Activated CD4-positive, alpha-beta T cell treated with anti-CD3 and anti-CD28 coated beads for 36 hours (primary cell): ENCODE measurements at places on chromosomes 1 and 21. TPM values are rescaled to one million over a fixed set of nuclear protein-coding genes. Genes with fewer than 3 reads are reported as not detected.
A peak's percentile ranks its signal among the peaks of the same experiment; 100 is the strongest.

JAM2 gene
- 1.1 TPM for total RNA-seq

DNA sequence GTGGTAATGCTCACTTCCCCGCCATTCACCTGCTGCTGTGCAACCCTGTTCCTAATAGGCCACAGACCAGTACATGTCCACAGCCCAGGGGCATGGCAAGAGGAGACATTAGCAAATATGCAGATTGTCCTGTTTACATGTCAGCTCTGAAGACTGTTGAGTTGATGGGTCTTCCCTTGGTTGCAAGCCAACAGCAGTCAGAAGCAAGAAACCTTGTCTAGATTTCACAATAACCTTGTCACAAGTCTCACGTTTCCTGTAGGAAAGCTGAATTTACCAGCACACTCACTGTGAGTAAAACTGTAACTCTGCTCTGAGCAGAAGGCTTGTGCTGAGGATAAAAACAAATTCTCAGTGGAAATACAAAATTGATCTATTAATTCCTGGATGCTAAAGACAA lies 195.1 kb downstream of the HLX start:
- H3K4me1 ChIP-seq, result no peaks in the 10 kb centered on the region
- no peak for DNase-seq
- H3K27ac ChIP-seq, result no peak overlapping the region
- H3K36me3 ChIP-seq, result no peaks in the 10 kb centered on the region

DNA sequence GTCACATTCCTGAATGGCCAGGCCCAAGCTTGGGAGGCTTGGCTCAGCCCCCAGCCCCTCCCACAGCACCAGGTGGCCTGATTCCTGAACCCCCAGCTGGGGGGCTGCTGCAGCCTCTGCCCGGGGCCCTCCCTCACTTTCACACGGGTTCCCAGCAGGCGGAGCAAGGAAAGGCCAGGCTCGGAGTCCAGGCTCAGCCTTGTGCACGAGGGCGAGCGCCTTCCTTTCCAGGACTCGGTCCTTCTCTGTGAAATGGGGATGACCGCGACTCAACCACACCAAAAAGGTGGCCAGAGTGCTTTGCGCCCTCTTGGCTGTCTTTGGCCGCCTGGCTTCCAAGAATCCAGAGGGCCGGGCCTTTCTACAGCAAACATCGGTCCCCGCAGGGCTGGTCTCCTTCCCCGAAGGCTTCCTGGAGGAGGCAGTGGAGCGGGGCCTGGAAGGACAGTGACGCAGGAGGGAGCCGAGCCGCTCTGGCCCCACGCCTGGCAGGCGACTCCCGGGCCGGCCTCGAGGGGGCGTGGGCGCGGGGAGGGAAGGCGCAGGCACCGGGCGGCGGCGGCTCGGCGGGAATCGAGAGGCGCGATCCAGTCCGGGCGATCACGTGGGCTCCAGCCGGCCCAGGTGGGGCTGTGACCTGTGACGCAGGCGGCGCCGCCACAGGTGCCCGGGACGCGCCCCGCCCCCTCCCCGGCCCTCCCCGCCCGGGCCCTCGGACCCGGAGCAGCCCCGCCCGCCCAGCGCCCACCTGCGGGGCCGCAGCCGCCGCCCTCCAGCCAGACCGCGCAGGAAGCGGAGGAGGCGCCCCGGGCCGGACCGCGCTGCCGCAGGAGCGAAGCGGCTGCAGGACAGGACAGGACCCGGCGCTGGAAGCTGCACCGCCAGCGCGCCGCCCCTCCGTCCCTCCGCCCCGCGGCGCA lies at the start of gene ARHGEF16:
Gene ARHGEF16 (plus strand): TSS at position 775 of the 920 bp plus-strand sequence. CDS start 8,420 bp downstream, outside the sequence.
- no peaks in the 10 kb centered on the region for H3K36me3 ChIP-seq
- no peak within 1 kb of the TSS for H3K27ac ChIP-seq
- DNase-seq, result peak; percentile 59
- H3K4me3 ChIP-seq, result peak within 1 kb of the TSS; percentile 12

LCE3E gene
- not detected for total RNA-seq

WNT2B gene
- 0.12 TPM for total RNA-seq

DNA sequence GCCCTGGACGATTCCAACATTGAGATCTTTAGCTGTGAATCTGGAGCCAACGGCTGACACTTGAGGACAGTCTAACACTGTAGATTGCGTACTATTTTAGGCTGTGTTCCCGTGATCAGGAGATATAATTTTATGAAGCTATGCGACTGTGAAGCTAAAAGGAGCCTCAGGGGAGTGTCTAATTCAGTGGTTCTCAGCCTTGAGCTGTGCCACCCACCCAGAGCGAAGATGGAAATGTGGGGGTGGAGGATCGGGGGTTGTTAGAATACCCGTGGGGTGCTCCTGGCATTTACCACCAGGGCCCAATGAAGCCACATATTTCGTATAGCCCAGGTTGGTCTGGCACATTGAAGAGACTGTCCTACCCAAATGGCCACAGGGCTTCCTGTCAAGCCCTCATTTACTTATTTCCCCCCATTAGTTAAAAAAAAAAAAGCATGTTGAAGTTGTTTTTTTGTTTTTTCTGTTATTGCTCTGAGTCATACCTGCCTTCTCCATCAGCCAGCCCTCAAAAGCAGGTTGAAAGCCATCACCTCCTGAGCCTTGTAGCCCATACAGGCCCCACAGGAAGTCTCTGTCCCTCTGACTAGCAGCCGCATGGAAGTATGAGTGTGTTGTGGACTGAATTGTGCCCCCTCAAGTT lies 141.7 kb downstream of the GALNT2 start:
- peak; percentile 64 for DNase-seq
- H3K27me3 ChIP-seq, result no peaks in the 10 kb centered on the region

DNA sequence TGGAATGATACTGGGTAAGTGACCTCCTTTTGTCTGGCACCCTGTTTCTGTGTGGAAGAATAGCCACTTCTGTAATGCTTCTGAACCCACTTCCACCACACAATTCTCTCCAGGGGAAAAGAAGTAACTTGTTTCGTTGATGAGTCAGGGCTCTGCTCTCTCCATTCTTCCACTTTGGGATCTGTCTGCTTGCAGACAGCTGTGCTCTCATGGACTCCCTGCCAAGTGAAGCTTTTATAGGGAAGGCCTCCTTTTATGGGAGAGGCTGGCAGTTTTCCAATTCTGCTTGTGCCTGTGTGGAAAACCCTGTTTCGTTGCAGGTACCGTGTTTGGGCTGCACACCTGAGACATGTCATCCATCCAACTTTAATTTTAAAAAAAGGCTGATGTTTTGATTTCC lies 130.7 kb downstream of the GIPC2 start:
- peaks cover 6% of the 10 kb centered on the region for H3K4me1 ChIP-seq
- DNase-seq, result no peak
- peaks cover 4% of the 10 kb centered on the region for H3K27me3 ChIP-seq
- no peak overlapping the region for H3K4me3 ChIP-seq
- no peak overlapping the region for H3K27ac ChIP-seq
- no peaks in the 10 kb centered on the region for H3K36me3 ChIP-seq

GRCh38 chr1:37915476-37916093 lies 31.3 kb downstream of the INPP5B start:
- no peaks in the 10 kb centered on the region for H3K36me3 ChIP-seq
- no peaks in the 10 kb centered on the region for H3K27me3 ChIP-seq
- H3K27ac ChIP-seq, result no peak overlapping the region
- peaks cover 5% of the 10 kb centered on the region for H3K4me1 ChIP-seq

- H3K27ac ChIP-seq, result no peak overlapping the region
- no peak for DNase-seq
- H3K4me1 ChIP-seq, result no peaks in the 10 kb centered on the region
- no peak overlapping the region for H3K4me3 ChIP-seq
- no peaks in the 10 kb centered on the region for H3K27me3 ChIP-seq
- H3K36me3 ChIP-seq, result no peaks in the 10 kb centered on the region
Measured at GRCh38 chr1:57483954-57484353, 60.1 kb upstream of the DAB1 start.

GRCh38 chr1:5286244-5286643 lies 631.8 kb downstream of the AJAP1 start:
- no peak overlapping the region for H3K27ac ChIP-seq
- no peak overlapping the region for H3K4me3 ChIP-seq
- no peaks in the 10 kb centered on the region for H3K4me1 ChIP-seq

DNA sequence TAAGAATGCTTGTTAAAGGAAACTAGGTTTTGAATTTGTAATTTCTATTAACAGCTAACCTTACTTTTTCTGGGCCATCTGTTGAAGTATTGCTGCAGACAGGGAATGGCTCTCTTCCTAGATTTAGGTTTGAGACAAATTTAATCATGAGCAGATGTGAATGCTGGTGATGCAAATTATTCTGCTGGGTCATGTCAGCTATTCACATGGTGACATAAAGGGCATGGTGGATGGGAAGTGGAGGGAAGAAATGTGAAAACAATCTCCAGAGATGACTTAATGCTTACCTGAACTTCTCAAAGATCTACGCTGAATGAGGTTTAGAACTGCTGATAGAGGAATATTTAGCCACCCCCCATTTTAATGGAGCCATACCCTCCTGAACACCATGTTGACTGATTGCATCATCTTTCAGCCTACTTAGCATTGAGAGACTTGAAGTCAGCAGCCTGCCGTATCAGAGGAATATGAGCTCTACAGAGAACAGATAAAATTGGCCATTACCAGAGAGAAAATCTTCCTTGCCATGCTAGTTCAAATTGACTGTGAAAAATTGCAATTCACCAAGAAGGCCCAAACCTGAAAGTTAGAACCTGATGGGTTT lies 138.8 kb downstream of the HHAT start:
- H3K27me3 ChIP-seq, result no peaks in the 10 kb centered on the region
- DNase-seq, result no peak
- no peak overlapping the region for H3K4me3 ChIP-seq
- peaks cover 24% of the 10 kb centered on the region for H3K4me1 ChIP-seq

- H3K36me3 ChIP-seq, result no peaks in the 10 kb centered on the region
- H3K27ac ChIP-seq, result peak overlapping the region; percentile 11
- peaks cover 3% of the 10 kb centered on the region for H3K27me3 ChIP-seq
Measured at GRCh38 chr1:235908742-235909520, 42.2 kb upstream of the LYST start.

GRCh38 chr1:10014016-10014415 lies 17.0 kb downstream of the RBP7 start:
- no peak overlapping the region for H3K27ac ChIP-seq
- H3K4me3 ChIP-seq, result no peak overlapping the region
- no peaks in the 10 kb centered on the region for H3K4me1 ChIP-seq
- H3K27me3 ChIP-seq, result peaks cover 2% of the 10 kb centered on the region
- DNase-seq, result no peak

DNA sequence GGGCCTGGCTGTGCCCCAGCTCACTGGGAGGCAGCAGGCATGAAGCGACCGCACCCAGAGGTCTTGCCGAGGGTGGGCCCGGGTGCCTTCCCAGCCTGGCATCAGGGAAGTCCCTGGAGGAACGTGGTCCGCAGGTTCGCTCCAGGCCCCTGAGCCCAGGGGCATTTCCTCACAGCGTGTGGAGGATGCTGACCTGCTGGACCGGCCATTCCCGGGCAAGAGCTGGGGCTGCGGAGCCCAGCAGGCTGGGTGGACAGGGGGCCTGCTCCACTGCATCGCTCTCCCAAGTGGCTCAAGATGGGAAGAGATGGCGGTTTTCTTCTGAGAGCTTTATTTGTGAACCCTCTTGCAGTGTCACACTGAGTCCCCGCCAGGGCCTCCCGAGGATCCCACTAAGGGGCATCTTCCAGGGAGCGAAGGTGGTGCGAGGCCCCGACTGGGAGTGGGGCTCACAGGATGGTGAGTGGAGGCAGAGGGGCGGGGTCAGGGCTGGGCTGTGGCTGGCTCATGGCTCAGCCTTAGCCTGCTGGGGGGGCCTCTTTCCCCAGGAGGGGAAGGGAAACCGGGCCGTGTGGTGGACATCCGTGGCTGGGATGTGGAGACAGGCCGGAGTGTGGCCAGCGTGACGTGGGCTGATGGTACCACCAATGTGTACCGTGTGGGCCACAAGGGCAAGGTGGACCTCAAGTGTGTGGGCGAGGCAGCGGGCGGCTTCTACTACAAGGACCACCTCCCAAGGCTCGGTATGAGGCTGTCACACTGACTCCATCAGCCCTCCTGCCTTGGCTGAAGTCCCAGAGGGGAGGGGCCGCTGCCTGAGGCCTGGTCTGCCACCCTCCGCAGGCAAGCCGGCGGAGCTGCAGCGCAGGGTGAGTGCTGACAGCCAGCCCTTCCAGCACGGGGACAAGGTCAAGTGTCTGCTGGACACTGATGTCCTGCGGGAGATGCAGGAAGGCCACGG lies 7.2 kb upstream of the MMP23B start:
- H3K36me3 ChIP-seq, result no peaks in the 10 kb centered on the region
- no peak overlapping the region for H3K4me3 ChIP-seq
- no peak for DNase-seq
- H3K27me3 ChIP-seq, result no peaks in the 10 kb centered on the region
- H3K4me1 ChIP-seq, result peaks cover under 1% of the 10 kb centered on the region
- no peak overlapping the region for H3K27ac ChIP-seq

GRCh38 chr1:160739098-160739511 lies at the start of gene SLAMF7:
SLAMF7 (plus strand) TSS chr1:160739247; CDS start chr1:160739302, 55 bp downstream.
- H3K36me3 ChIP-seq, result peaks cover 45% of the 10 kb centered on the region
- H3K27me3 ChIP-seq, result no peaks in the 10 kb centered on the region
- H3K4me1 ChIP-seq, result peaks cover 69% of the 10 kb centered on the region
- peak within 1 kb of the TSS; percentile 85 for H3K27ac ChIP-seq

DNA sequence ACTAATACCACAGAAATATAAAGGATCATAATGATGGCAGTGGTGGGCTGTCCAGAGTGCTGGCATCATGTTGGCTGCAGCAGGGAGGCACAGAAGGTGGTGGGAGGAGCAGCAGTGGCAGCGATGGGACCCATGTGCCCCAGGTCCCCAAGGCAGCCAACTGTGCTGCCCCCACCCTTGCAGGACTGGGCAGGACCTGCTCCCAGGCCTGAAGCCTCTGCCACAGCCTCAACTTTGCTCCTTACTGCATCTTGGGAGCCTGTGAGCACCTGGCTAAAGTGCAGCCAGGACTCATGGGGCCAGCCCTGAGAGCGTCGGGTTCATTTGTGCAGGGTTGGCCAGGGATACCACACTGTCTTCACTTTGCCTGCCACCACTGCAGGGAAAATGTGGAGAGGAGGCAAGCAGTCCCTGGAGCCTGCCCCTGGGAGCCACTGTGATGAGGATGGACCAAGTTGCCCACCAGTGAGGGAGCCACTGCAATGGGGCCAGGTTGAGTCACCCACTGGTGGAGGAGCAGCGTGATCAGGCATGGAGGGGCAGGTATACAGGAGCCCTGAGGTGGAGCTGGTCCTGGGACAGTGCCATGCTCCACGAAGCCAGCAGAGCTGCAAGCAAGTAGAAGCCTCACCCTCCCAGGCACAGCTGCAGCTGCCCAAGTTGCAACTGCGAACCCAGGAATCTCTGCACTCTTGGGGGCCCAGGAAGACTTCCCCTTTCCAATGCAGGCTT lies 25.3 kb upstream of the DENND1B start:
- H3K4me3 ChIP-seq, result no peak overlapping the region
- peaks cover 6% of the 10 kb centered on the region for H3K36me3 ChIP-seq
- H3K4me1 ChIP-seq, result no peaks in the 10 kb centered on the region

GRCh38 chr1:47594627-47595026 lies 156.8 kb downstream of the FOXD2 start:
- DNase-seq, result no peak
- H3K4me3 ChIP-seq, result no peak overlapping the region
- no peaks in the 10 kb centered on the region for H3K4me1 ChIP-seq
- peaks cover 22% of the 10 kb centered on the region for H3K27me3 ChIP-seq

DSTYK gene
- total RNA-seq, result 12.3 TPM
